Activated CD4-positive, alpha-beta memory T cell treated with anti-CD3 and anti-CD28 coated beads, Interleukin-2, amount 10 ng/mL, durations not matched to agents 7 days and 5 days (primary cell): ENCODE measurements at places on chromosomes 13 and 19.

DNA sequence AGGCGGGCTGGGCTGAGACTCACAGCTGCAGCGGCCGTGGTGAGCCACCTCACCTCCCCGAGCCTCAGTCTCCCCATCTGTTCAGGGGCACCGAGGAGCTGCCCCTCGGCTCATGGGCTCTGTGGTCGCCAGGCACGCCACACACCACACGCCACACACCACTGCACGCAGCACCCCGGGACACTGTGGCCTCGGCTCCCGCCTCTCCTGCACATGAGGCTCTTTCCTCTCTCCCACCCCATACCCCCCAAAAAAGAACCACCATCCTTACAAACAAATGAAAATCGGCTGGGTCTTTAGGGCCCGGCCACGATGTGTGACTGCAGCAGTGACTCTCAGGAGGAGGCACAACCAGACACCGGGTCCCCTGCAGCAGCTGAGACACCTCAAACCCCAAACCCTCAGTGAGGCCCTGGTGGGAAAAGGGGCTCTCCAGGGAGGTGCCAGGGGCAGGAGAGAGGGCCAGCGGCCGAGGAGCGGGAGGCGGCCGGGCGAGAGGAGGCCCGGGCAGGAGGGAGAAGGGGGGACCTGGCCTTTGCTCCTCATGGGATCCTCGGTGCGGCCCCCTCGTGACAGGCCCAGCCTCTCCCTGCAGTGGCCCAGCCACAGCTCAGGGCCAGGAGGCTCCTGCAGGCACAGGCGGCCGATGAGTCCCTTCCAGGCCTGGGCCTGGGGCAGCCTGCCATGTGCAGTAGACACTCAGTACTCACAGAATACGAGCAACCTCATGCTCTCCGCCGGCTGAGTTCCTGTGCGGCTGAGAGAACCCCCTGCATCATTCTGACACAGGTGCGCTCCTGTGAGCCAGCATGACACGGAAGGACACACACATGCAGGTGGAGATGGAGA lies 66.3 kb downstream of the RASA3 start:
- no peaks in the 10 kb centered on the region for H3K27me3 ChIP-seq
- peak overlapping the region; percentile 89 for H3K27ac ChIP-seq
- H3K4me1 ChIP-seq = peaks cover 62% of the 10 kb centered on the region
- H3K36me3 ChIP-seq = peaks cover 32% of the 10 kb centered on the region

DNA sequence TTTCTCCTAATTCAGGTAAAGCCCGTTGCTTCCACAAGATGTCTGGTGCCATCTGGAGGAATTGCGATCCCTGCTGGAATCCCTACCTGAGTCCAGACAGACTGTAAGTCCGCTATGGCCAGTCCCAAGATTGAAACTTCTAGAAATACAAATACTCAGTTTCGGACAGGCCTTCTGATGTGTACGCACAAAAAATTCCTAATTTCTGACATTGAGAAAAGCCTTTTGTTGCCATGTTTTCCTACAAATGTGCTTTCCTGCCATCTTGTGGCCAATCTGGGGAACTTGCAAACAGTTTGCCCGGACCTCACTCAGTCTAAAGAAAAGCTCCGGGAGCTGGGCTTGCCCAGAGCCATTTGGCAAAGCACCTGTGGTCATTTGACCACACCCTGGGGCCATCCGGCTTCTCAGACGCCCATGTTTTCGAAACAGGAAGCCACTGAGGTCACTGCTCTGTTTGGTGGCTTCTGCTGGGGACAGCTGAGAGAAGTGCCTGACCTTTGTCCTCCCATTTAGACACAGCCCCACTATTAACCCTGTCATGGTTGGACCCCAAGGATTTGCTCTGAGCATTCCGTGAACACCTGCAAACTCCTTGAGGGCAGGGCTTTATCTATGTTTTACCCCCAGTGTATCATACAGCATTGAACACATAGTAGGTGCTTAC lies 79.4 kb downstream of the SLC15A1 start:
- no peaks in the 10 kb centered on the region for H3K36me3 ChIP-seq
- DNase-seq = peak; percentile 55
- H3K4me1 ChIP-seq = peaks cover 3% of the 10 kb centered on the region
- peaks cover 5% of the 10 kb centered on the region for H3K27me3 ChIP-seq
- H3K27ac ChIP-seq = no peak overlapping the region

DNA sequence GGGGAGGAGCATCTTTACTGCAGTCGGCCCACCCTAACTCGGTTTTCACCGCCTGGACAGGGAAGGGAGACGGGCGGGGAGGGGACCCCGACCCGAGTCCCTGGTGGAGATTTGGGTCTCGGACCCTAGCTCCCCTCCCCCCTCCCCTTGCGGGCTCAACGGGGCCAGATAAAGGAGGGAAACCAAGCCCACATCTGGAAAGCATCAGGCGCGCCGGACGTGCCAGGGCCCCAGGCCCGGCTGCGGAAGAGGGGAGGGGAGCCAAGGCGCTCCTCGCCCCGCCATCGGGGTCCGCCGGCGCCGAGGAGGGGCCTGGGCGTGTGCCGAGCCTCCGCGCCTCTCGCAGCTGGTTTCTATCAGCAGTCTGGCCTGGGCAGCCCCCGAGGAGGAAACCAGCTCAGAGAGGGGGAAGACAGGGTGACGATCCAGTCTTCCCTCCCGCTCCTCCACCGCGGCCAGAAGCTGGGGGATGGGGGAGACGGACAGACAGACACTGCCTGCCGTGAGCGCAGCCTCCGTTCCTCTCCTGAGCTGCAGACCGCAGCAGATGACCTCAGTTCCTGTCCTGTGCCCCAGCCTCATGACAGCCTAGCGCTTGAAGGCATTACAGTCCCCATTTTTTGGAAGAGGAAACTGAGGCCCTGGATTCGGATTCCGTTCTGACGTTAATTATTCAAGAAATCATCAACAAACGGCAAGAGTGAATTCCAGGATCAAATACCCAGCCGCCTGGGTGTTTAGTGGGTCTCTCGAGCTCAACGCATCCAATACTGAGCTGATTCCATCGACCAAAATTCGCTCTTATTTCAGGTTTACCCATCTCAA lies 3.6 kb upstream of the GNG8 start:
- no peak overlapping the region for H3K27ac ChIP-seq
- peaks cover 26% of the 10 kb centered on the region for H3K27me3 ChIP-seq
- peak; percentile 44 for DNase-seq
- peaks cover 13% of the 10 kb centered on the region for H3K4me1 ChIP-seq

GRCh38 chr19:13153569-13154240 lies 3.5 kb downstream of the IER2 start:
- H3K4me1 ChIP-seq = peaks cover 43% of the 10 kb centered on the region
- H3K36me3 ChIP-seq = peaks cover 48% of the 10 kb centered on the region
- DNase-seq = no peak
- H3K27me3 ChIP-seq = no peaks in the 10 kb centered on the region
- H3K4me3 ChIP-seq = peak overlapping the region; percentile 95

- H3K27ac ChIP-seq = no peak overlapping the region
- no peaks in the 10 kb centered on the region for H3K27me3 ChIP-seq
- DNase-seq = no peak
- no peak overlapping the region for H3K4me3 ChIP-seq
Observed at GRCh38 chr19:39360599-39360998, 18.4 kb downstream of the SAMD4B start.

GRCh38 chr19:53094754-53095575 lies 8.3 kb downstream of the ZNF160 start:
- H3K27me3 ChIP-seq = no peaks in the 10 kb centered on the region
- H3K4me1 ChIP-seq = peaks cover 5% of the 10 kb centered on the region
- DNase-seq = no peak
- H3K36me3 ChIP-seq = peaks cover 87% of the 10 kb centered on the region
- H3K27ac ChIP-seq = no peak overlapping the region

GRCh38 chr13:45231305-45231704 lies 30.5 kb upstream of the KCTD4 start:
- H3K4me1 ChIP-seq = no peaks in the 10 kb centered on the region
- H3K36me3 ChIP-seq = peaks cover 6% of the 10 kb centered on the region
- no peak for DNase-seq
- H3K27me3 ChIP-seq = no peaks in the 10 kb centered on the region
- no peak overlapping the region for H3K4me3 ChIP-seq
- H3K27ac ChIP-seq = no peak overlapping the region

DNA sequence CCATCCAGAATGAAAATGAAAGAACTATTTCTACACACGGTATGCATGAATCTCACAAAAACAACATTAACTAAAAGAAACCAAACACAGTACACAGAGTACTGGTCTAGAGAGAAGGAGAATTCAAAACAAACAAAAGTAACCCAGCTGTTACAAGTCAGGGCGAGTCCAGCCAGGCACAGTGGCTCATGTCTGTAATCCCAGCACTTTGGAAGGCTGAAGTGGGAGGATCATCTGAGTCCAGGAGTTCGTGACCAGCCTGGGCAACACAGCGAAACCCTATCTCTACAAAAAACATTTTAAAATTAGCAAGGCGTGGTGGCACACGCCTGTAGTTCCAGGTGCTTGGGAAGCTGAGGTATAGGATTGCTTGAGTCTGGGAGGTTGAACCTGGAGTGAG lies 1.7 kb upstream of the PSMC4 start:
- H3K4me1 ChIP-seq = peaks cover 48% of the 10 kb centered on the region
- peak overlapping the region; percentile 89 for H3K4me3 ChIP-seq
- H3K27me3 ChIP-seq = no peaks in the 10 kb centered on the region
- H3K36me3 ChIP-seq = peaks cover 28% of the 10 kb centered on the region

DNA sequence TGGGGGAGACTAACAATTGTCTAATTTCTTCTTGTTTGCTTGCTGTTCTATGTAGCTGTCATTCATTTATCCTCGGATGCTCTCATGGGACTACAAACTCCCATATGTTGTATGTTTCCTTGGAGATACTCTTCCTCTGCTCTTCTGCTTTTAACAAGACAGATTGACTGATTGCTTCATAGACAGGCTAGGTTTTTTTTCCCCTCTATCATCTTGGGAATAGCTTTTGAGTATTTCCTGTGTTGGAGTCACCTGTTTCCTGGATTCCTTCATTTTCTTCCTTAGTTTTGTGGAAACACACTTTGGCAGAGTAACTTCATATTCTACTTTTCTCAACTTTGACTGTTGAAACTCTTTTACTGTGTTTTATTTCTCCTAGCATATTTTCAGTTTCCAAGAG lies 27.6 kb downstream of the EDNRB start:
- peaks cover 9% of the 10 kb centered on the region for H3K27me3 ChIP-seq
- no peaks in the 10 kb centered on the region for H3K36me3 ChIP-seq
- no peak overlapping the region for H3K27ac ChIP-seq
- no peak overlapping the region for H3K4me3 ChIP-seq

DNA sequence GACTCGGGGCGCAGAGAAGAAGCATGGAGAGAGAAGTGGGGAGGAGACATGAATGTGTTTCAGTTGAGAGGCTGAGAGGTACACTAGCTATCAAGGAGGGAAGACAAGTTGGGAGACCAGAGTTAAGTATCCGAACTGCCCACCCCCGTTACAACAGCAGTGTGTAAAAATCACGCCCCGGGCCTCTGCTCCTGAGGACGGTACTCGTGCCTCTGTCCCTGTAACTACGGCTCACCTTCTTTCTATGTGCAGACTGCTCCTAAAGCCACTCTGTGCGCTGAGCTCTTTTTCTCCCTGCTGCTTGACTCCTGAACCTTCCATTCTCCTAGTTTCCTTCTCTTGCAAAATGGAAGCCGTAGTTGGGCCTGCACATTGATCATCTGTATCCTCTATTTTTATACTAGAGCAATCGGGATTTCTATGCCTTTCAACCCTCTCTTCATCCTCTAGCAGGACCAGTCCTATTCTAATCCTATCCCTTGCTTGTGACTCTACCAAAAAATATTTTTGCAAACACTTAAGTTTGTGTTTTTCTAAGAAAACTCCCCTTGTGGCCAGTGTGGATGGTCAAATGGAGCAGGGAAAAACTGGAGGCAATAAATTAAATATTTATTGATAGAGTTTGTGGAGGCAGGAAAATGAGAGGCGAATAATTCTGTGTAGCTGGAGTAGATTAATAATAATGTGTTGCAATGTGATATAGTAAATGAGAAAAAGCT lies 569 bp downstream of the POLR1D start:
- peak overlapping the region; percentile 90 for H3K4me3 ChIP-seq
- peak overlapping the region; percentile 85 for H3K27ac ChIP-seq
- no peaks in the 10 kb centered on the region for H3K27me3 ChIP-seq
- H3K4me1 ChIP-seq = peaks cover 67% of the 10 kb centered on the region
- DNase-seq = no peak
- peaks cover 42% of the 10 kb centered on the region for H3K36me3 ChIP-seq

- no peaks in the 10 kb centered on the region for H3K4me1 ChIP-seq
- no peak overlapping the region for H3K4me3 ChIP-seq
- no peaks in the 10 kb centered on the region for H3K36me3 ChIP-seq
- H3K27ac ChIP-seq = no peak overlapping the region
- no peaks in the 10 kb centered on the region for H3K27me3 ChIP-seq
Observed at GRCh38 chr13:71459708-71460107, 407.3 kb downstream of the DACH1 start.

GRCh38 chr19:7145494-7145893 lies 76.0 kb downstream of the ZNF557 start:
- no peaks in the 10 kb centered on the region for H3K36me3 ChIP-seq
- no peaks in the 10 kb centered on the region for H3K4me1 ChIP-seq
- H3K27me3 ChIP-seq = peaks cover 2% of the 10 kb centered on the region
- DNase-seq = no peak
- no peak overlapping the region for H3K4me3 ChIP-seq
- no peak overlapping the region for H3K27ac ChIP-seq

DNA sequence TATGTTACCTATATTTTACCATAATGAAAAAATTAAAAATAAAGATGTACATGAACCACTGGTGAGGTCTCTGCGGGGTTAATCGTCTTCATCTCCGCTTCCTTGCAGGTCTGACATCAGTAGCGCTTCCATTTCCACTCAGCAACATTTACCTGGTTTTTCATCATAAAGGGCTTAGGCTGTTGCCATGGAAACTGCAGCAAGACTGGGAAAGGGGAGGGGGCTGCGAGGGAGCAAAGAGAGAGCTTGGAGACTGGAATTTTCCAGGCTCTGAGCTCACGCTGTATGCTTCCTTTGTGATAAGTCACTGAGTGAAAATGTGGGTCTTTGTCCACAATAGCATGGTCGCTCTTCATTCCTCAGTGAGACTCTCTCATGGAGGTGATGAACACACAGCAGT lies 136.6 kb upstream of the USP29 start:
- DNase-seq = no peak
- H3K36me3 ChIP-seq = no peaks in the 10 kb centered on the region
- H3K4me3 ChIP-seq = no peak overlapping the region

DNA sequence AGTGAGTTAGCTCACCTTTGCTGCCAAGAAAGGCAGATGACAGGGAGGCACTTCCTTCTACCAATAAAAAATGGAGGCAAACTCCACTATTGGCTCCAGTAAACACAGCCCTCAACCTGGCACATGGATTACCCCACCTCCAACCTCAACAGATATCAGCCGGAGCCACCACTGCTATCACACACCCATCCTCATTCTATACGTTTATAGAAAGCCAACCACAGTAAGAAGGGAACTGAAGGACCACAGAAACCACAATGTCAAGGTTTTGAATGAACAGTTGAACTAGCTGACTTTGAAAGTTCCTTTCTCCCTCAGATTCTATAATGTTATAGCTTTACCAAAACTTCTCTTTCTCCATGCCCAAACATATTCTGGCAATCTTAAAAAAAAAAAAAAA lies 526.2 kb downstream of the UQCRFS1 start:
- no peaks in the 10 kb centered on the region for H3K36me3 ChIP-seq
- no peak overlapping the region for H3K27ac ChIP-seq
- no peak for DNase-seq
- H3K27me3 ChIP-seq = no peaks in the 10 kb centered on the region
- H3K4me3 ChIP-seq = no peak overlapping the region
- H3K4me1 ChIP-seq = no peaks in the 10 kb centered on the region

GRCh38 chr19:48740164-48740972 lies at the start of gene RASIP1:
RASIP1 (minus strand) TSS chr19:48740610; CDS start chr19:48740282, 328 bp downstream.
- no peak within 1 kb of the TSS for H3K4me3 ChIP-seq
- peaks cover 6% of the 10 kb centered on the region for H3K27me3 ChIP-seq
- H3K36me3 ChIP-seq = no peaks in the 10 kb centered on the region
- peaks cover 24% of the 10 kb centered on the region for H3K4me1 ChIP-seq

- peaks cover 36% of the 10 kb centered on the region for H3K4me1 ChIP-seq
- peak overlapping the region; percentile 91 for H3K27ac ChIP-seq
- H3K36me3 ChIP-seq = peaks cover 51% of the 10 kb centered on the region
- DNase-seq = peak; percentile 77
Observed at GRCh38 chr19:1028062-1028926, 1.9 kb downstream of the CNN2 start.
